ENCODE measurements at places on chromosomes 12 and 14. TPM values are rescaled to one million over a fixed set of nuclear protein-coding genes. Genes with fewer than 3 reads are reported as not detected.

IRAK3 gene
- 33.8 TPM for total RNA-seq

ADSS1 gene
- 9.1 TPM for total RNA-seq

FOXM1 gene
- 6.4 TPM for total RNA-seq

SLC7A7 gene
- total RNA-seq: 119 TPM

HELB gene
- total RNA-seq: 3.4 TPM

HOXC12 gene
- total RNA-seq: not detected

FAM177A1 gene
- total RNA-seq: 170 TPM

SLC4A8 gene
- 7.5 TPM for total RNA-seq

CD27 gene
- total RNA-seq: 4.1 TPM

KRT73 gene
- total RNA-seq: not detected

USP44 gene
- 9.6 TPM for total RNA-seq

STRN3 gene
- 27.4 TPM for total RNA-seq

C3AR1 gene
- 12.8 TPM for total RNA-seq

C14orf39 gene
- total RNA-seq: not detected

AGAP2 gene
- 6.5 TPM for total RNA-seq

TMEM30B gene
- total RNA-seq: 15.7 TPM

All from upper lobe of left lung (tissue), 6 donors.